ENCODE measurements at places on chromosomes 4 and X. TPM values are rescaled to one million over a fixed set of nuclear protein-coding genes. Genes with fewer than 3 reads are reported as not detected.

The NPY2R gene
- not detected for total RNA-seq

The GLUD2 gene
- total RNA-seq, result 0.25 TPM

The G3BP2 gene
- 138 TPM for total RNA-seq

The BEX4 gene
- total RNA-seq, result 48.2 TPM
